NCI-H2081 treated with DMSO at 0.1 percent for 48 hours (cell line): ENCODE measurements at places on chromosomes 1 and 21.

- no peak for DNase-seq
These were observed 52.2 kb downstream of the ACP6 start for GRCh38 chr1:147618077-147618569.

- DNase-seq: no peak
These were observed 355.3 kb upstream of the NEGR1 start for GRCh38 chr1:72637593-72637992.

DNA sequence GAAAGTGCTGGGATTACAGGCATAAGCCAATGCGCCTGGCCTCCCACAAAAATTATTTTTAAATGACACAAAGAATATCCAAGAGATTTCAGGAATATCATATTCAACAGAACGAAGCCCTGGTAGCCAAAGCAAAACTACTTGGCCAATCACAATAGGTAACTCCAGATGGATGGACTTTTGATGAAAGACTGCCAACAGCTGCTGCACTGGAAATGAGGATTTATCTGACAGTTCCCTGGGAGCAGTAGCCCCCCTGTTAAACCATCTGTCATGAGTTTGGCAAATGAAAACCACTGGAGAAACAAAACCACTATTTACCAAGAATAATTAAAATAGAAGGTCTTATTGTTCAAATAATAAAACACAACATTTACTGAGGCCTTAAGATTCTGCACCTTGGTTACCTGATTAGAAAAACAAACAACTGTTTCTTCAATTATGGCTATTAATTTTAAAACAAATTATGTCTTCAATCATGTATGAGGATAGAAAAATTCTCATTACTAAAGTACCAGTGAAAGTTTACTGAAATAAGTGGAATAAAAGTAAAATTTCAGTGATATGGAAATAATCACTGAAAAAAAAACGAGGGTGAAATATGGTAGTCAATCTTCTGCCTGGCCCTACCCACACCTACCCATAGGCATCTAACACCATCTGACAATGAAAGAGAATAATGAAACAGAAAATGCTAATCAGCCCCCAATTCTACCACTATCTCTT lies 34.3 kb upstream of the PSMG1 start:
- peak; percentile 3 for DNase-seq

- no peak for DNase-seq
These were observed 1013.9 kb downstream of the KCNT2 start for GRCh38 chr1:195594322-195594721.

DNA sequence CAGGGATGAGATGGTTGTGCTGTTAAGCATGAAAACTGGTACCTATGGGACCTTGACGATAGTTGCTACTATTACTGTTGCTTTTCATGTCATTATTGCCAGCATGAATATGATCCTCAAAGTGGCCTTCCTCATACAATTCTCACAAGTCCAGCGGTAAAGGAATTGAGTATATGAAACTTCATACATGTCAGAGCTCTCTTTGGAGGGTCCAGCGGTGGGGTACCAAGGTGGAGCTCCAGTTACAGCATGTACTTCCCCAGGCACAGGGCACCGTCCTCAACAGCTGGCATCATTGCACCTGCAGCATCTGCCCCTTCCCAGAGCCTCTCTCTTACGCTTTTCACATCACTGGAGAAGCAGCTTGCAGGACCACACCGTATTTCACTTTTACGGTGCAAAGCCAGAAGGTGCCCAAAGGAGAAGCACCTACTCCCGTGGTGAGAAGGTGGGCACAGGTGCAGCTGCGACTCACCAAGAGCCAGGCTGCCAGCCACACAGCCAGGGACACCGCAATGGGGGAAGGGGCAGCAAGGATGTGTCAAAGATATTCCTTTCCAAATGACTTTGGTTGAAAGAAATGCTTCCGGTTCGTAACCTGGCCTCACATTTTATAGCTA lies 166.4 kb upstream of the IRF2BP2 start:
- no peak for DNase-seq

DNA sequence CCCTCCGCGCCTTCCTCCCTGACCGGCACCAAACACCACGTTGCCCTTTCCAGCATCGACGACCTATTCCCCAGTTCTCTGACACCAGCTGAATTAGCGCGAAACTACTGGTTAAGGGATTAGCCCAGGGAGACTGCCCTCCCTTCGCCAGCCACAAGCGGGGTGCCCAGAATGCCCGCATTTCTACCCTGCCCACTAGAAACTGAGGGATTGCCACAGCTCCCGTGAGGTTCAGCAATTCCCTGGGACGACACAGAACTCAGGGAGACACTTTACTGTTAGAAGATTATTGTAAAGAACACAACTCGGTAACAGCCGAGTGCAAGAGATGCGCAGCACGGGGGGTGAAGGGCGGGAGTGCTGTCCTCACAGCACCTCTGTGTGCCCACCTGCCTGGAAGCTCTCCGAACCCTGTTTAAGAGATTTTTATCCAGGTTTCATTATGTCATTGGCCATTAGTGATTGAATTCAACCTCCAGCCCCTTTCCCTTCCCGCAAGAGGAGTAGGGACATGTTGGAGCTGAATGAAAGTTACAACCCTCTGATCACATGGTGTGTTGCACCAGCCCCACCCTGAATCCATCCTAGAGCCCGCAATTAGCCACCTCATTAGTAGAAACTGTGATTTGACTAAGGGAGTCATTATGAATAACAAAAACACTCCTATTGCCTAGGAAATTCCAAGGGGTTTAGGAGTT lies 15.8 kb upstream of the RIPPLY3 start:
- no peak for DNase-seq

DNA sequence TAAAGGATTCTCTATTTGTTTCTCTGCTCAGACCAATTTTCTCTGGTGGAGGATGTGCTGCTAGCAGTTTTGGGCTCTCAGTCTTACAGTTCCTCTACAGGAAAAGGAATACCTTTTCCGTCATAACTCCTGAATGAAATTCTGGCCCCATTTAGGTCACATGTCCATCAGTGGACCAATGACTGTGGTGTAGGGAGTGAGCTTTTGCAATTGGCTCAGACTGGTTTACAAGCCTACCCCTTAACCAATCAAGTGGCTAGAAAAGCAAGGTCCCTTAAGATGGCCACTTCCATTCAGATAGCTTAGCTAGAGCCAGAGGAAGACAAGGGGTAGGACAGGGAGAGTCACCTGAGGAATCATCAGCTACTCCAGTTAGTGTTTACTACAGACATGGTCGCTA lies 16.4 kb upstream of the ZNF281 start:
- no peak for DNase-seq

DNA sequence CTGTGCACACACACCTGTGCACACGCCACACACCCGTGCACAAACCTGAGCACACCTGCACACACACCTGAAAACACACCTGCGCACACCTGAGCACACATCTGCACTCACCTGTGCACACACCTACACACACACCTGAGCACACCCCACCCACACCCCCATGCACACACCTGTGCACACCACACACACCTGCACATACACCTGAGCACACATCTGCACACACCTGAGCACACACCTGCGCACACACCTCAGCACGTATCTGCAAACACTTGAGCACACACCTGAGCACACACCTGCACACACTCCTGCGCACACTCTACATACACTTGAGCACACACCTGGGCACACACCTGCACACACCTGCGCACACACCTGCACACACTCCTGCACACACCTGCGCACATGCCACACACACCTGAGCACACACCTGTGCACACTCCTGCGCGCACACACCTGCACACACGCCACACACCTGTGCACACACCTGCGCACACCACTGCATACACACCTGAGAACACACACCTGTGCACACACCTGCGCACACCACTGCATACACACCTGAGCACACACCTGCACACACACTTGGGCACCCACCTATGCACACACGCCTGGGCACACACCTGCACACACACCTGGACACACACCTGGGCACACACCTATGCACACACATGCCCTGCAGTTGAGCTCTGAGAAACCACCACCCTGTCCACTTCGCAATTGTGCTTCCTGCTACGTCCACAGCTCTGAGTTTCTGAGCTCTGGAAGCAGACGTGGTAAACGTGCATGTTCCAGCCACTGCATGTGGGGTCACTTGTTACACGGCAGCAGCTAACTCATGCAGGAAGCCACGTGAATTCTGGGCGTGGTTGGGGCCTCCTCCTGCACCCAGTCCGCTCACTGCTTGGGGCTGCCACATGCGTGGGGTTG lies 8.0 kb upstream of the C1orf159 start:
- DNase-seq: no peak

- no peak for DNase-seq
These were observed 31.8 kb upstream of the DISP1 start for GRCh38 chr1:222783051-222783450.

GRCh38 chr1:12436345-12436658 lies 181.7 kb downstream of the DHRS3 start:
- no peak for DNase-seq

GRCh38 chr1:181513786-181514297 lies 30.5 kb downstream of the CACNA1E start:
- no peak for DNase-seq

DNA sequence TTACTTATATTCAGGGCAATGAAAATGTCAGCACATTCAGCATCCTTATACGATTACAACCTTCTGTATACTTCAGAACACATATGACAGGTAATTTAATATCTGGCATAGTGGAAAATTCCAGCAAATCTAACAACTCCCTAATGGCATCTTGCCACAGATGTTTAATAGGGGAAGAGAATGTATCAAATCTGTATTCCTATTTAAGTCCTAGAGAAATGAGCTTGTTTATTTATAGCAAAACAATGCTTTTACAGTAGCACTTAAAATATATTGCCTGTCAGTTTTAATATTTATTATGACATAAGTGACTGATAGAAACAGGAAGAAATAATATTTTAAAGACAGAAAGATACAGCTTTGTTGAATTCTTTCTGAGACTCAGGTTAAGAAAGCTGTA lies 1101.8 kb upstream of the B3GALT2 start:
- no peak for DNase-seq

DNA sequence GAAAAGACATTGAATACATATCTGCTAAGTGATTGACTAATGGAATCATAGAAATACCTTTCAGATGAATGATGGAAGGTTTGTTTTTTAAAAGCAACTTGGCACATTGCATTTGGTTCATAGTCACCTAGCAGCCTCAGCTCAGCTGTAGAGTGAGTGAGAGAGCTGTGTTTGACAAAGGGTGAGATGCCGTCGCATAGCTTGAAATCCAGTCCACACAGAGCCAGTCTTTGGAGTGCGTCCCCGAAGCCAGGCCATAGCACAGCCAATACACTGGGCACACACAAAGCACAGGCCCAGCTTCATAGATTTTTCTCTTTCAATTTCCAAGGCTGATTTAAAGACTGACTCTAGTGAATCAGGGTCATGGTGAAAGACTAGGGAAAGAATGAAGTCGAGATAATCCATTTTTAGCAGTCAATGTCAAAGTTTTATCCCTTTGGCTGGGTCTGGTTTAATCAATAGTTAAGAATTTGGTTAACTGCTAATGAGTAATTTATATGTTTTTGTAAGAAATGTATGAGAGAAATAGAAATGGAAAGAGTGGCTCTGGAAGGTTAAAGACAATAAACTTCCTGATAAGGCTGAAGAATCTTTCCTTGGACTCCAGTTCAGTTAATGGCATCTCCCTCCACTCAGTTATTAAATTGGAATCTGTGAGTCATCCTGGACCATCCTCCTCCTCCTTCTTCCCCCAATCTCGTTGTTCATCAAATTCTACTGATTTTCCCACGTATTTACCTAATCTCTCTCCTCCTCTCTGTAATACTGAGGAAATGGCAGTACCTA lies 101.2 kb upstream of the IRF2BP2 start:
- DNase-seq: no peak

- no peak for DNase-seq
These were observed 62.8 kb downstream of the NGF start for GRCh38 chr1:115275216-115275615.

- DNase-seq: no peak
These were observed 42.4 kb upstream of the AK4 start for GRCh38 chr1:65105596-65105995.

- DNase-seq: no peak
These were observed 417.3 kb downstream of the USH2A start for GRCh38 chr1:216005916-216006315.

GRCh38 chr21:21045518-21045917 lies 47.3 kb downstream of the NCAM2 start:
- DNase-seq: no peak

- DNase-seq: no peak
These were observed 40.6 kb downstream of the SCP2 start for GRCh38 chr1:52967666-52968065.

- no peak for DNase-seq
These were observed 9.9 kb downstream of the TOR1AIP2 start for GRCh38 chr1:179867493-179868330.

DNA sequence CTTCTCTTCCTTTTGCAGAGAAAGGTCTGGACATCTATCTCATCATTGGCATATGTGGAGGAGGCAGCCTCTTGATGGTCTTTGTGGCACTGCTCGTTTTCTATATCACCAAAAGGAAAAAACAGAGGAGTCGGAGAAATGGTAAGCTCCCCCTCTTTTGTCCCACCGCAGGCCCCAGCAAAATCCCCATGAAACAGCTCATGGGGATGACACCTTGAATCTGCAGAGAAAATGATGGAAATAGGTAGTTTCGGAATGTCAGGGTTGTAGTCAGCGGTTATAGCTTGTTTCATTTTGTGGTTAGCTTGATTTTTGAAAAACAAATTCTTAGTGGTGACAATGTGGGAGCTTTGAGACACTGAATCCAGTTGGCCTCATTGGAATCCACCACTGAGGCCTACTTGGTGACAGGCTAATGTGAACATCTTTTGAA lies 10.3 kb downstream of the CD2 start:
- DNase-seq: no peak

DNA sequence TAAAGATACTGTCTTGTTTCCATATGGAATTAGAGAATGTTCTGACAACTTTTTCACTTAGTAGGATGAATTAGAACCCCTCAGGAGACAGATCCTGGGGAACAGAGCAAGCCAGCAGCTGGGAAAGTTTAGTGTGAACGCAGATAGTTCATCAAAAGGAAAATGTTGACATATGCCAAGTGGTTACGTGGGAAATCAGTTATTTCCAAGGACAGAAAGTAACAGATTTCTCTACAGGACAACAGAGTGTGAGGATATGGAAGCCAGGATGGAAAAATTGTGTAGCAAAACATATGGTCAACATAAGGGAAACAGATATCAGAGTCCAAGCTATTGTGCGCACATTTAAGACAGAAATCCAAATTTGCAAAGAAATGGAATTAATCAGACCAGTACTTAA lies 419.5 kb downstream of the LRRIQ3 start:
- no peak for DNase-seq

DNA sequence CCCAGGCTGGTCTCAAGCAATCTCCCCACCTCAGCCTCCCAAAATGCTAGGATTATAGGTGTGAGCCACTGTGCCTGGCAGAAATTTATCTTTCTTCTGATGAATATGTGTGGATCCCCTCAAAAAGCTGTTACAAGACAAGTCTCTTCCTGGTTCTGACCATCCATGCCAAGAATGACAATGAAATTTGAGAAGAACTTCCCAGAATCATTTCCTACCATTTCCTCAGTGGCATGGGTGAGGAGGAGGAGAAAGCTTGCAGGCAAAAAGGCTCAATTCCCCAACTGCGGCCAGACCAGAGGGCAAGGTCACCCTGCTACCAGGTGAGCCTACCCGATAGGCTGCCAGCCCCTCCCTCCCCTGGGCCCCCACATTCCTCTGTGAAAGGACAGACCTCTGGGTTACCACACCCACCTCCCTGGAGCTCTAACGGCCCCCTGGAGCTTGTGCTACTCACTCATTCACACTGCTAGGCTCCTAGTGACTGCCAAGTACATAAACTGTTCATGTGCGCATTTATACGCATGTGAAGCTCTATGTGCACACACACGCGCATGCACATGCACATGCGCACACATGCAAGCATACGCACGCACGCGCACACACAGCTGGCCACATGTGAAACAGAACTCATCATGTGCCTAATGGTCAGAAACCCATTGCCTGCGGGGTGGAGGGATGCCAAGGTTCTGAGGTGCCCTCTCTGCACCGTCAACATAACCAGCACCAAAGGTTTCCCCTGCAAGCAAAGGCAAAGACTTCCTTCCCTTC lies 17.0 kb downstream of the MRAP start:
- DNase-seq: no peak
